ENCODE measurements at places on chromosomes 4 and X.

- no peak for DNase-seq
Measured at GRCh38 chr4:113114884-113115283, 65.4 kb downstream of the ANK2 start.

DNA sequence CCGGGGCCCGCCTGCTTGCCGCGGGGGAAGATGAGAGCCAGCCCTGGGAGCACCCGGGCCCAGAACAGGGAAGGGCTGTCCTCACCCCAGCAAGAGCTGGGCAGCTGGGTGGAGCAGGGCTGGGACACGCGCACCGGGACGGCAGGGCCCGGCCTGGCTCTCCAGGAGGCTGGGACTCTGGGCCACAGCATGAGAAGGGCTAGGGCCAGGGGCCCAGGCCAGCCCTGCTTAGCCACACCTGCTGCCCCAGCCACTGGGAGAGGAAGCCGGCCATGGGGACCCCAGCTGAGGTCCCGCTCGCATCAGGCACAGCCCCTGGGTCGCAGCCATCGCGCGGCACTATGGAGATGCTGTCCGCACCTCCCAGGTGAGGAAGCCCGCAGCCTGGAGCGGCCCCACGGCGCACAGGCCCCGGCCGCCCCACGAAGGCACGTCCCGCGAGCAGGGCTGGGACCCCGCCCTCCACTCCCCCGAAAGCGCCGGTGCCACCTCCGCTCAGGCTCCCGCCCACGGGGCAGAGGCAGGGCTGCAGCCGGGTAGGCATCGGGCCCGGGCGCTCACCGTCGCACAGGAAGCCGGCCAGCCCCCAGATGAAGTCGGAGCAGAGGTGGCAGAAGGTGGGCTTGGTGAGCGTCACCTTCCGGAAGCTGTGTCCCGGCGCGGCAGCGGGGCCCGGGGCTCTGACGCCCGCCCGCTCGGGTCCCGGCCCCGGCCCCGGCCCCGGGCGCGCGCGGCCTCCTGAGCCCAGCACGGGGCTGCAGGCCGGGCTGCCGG lies 531 bp downstream of the DGKQ start:
- DNase-seq, result peak; percentile 22

GRCh38 chr4:153639833-153640802 lies 44.0 kb upstream of the TLR2 start:
- DNase-seq, result no peak

DNA sequence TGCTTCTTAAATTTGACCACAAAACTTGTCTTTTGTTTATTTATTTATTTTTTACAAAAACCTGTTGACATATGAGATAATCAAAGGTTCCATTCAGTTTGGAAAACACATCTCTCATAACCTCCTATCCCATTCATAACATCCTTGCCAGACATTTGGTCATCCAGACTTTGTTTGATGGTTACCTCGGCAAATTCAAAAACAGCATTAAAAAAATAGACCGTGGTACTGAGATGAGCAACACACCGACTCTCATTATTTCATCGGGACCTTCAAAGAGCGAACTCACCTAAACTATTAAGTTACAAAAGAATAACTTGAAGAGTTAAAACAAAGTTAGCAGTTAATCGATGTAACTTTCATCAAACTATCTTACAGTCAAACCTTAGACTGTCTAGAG lies 85.8 kb upstream of the RPS6KA3 start:
- DNase-seq, result no peak

- peak; percentile 77 for DNase-seq
Measured at GRCh38 chr4:1870328-1870577, 940 bp upstream of the NSD2 start.

GRCh38 chrX:129808158-129808828 lies 28.5 kb downstream of the SASH3 start:
- DNase-seq, result no peak

DNA sequence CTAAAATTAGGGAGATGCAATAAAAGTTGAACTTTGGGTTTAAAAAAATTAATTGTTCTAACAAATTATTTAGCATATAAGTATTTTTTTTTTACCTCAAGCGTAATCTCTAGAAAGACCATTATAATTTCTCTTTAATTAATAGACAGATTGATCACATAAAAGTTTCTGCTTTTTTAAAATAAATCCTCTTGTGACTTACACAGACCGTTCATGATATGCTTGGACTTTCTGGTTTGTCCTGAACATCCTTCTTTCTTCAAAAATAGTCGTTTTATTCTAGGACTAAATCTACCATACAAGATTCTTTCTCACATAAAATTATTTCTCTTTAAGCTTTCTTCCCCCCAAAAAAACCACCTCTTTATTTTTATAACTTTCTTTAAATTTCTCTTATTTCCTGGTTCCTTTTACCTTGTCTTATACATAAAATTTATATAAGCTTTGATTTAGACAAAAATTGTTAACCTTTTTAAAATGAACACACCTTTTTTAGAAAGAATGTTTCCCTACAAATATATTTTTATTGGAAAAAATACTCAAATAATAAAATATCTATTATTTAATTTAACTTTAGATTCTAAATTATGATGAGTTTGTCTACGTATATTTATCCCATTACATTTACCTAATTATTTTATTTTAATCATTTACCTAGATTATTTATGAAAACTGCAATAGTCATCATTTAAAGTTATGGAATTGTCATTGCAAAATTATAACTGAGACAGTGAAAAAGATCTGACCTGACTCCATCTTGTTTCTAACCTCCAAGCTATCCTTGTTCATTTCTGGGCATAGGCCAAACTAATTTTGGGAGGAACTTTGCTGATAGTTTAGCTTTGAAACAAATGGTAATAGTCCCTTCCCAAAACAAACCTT lies 37.6 kb downstream of the PGRMC2 start:
- DNase-seq, result no peak

DNA sequence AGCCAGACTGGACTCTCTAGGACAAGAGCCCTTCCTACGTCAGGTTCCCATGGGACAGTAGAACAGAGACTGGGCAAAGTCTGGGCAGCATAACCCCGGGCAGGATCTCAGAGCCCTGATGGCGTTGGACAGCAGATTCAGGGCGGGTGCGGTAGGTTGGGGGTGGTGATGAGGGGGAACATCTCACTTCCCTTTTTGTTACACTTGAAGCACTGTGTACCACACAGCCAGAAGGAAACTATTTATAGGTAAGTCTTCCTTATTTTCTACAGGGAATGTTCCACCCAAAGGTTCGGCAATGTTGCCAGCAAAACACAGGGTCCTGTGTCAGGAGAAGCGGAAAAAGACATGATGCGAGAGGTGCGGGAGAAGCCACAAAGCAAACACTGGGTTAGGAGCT lies 54.3 kb downstream of the TSC22D3 start:
- no peak for DNase-seq

DNA sequence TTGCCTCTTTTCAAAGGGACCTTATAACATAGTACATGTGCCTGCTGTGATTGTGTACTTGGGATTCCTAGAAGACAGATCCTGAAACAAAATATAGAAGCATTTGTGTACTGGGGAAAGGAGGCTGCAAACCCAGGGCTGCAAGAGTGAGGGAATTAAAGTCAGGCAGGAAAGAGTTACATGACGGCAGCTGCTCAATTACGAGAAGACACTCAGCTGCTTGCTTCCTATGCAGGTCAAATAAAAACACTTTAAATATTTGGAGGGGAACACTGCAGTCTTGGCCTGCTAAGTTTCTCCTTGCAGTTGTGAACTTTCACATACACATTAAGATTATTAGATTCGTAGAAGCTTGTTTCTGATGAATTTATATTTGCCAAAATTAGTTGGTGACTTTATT lies 191.9 kb upstream of the CXCL13 start:
- DNase-seq, result no peak

- DNase-seq, result no peak
Measured at GRCh38 chr4:158860856-158861255, 92.0 kb downstream of the FNIP2 start.

DNA sequence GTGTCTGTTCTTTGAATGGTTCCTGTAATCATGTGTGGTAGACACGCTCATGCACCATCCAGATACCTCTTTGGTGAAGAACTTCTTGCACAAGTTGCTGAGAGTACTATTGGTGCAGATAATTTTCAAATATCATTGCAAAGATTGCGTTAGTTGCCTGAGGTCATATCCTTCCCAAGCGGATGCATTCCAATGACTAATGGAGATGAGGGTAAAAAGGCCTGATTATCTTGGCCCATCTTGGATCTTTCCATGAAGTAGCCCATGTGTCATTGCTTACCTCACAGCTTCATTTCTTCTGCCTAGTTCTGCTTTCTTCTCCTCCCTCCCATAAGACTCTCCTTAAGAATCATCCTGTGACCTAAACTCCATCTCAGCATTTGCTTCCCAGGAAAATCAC lies 384.9 kb upstream of the CNKSR2 start:
- no peak for DNase-seq

DNA sequence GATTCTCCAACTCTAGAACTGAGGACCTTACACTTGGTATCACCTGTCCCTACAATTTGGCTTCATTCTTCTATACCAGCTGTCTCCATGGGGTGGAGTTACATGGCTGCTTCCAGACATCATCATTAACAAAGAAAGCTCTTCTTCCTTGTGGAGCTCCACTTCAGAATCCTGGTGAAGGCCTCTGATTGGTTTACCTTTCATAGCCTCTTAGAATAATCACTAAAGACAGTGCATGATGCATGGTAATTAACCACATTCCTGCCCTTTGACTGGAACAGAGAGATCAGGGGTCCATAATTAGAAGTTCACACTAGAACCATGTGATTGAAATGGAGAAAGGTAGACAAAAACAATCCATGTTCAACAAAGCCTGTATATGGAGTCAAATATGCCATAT lies 112.6 kb upstream of the ZNF827 start:
- DNase-seq, result no peak

DNA sequence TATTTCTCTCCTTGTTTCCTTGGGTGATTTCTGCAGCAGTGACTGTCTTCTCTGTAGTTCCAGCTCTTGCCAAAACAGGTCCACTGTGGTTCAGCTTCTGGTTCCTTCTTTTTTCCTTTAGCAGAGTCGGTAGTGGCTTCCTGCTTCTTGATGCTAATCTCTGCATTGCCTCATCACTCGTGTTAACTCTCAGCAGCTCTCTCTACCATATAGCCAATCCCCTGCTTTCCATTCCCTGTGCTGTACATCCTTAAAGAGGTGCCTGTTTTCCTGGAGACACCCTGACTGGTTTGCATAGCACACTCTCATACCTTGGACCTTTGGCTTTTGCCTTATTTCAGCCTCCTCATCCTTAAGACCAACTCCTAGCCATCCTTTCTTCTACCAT lies 191.2 kb upstream of the LNX1 start:
- DNase-seq, result no peak

DNA sequence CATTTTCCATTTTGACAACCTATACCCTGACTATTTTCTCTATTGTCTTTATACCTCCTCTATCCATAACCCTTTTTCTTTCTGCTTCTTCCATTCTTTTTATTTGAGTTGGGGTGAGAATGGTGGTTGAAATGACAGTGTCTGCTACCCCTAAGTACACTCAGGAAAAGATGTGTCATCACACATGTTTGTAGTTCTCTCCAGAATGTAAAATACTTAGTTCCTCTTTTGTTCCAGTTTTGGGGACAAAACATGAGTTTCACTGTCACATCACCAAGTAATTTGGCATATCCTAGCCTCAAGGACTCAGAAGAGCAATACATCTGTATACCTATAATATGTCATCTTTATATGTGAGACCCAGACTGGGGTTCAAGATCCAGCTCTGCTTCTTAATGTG lies 90.3 kb downstream of the COMMD8 start:
- DNase-seq, result no peak

DNA sequence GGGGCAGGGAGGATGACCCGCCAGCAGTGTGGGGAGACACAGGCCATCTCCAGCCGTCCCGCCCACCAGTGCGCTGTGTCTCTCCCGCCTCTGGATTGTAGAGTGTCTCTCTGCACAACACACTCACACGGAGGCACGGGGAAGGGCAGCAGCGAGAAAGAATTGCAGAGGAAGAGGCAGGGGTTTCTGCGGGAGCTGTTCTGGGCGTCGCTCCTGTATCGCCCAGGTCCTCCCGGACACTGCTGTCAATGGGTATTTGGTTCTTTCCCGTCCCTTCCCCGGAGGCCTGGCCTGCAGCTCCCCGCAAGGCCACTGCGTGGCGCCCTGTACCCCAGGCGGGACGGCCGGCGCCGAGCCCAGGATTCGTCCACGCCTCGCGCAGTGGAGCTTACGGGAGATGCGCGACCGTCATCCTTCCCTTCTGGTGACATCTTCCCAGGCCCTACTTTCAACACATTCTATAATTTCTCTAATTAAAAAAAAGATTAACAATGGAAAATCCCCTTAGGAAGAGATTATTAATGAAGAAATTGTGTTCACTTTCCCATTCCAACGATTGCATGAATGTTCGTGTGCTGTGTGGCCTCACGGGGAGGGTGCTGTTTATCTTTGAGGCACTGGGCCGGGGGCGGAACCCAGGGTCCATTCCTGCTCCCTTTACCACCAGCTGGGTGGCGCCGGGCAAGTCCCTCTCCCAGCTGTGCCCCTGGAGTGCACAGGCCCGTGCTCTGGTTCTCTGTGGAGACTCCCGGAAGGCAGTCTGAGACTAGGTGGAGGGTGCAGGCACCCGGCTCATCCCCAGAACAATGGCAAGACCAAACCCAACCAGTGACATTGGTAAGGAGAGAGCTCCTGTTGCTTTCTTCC lies 95.7 kb downstream of the CPZ start:
- no peak for DNase-seq

- no peak for DNase-seq
Measured at GRCh38 chr4:25346913-25347312, 30.1 kb upstream of the ANAPC4 start.

- DNase-seq, result no peak
Measured at GRCh38 chr4:56611501-56611900, 69.6 kb downstream of the HOPX start.
